Left forelimb (tissue), 1 donor: ENCODE measurements at places on chromosomes 1 and 21.
A peak's percentile ranks its signal among the peaks of the same experiment; 100 is the strongest.

DNA sequence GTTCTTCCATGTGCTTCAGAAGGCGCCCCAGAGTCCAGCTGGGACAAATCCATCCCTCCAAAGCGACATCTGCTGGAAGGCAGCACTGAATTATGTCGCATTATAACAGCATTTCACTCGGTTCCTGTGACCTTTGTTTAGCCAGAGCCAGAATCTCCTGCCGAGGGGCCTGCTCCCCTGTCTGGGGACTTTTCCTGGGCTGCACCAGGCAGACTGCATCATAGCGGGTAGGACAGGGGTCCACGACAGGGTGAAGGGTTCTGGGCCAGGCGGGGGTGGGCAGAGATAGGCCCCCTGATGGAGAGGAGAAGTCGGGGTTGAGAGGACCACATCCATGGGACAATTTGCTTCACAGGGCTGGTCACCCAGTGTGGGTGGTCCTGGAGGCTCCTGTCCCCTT, 276.9 kb downstream of the MATN1 start:
- peak; percentile 22 for DNase-seq

DNA sequence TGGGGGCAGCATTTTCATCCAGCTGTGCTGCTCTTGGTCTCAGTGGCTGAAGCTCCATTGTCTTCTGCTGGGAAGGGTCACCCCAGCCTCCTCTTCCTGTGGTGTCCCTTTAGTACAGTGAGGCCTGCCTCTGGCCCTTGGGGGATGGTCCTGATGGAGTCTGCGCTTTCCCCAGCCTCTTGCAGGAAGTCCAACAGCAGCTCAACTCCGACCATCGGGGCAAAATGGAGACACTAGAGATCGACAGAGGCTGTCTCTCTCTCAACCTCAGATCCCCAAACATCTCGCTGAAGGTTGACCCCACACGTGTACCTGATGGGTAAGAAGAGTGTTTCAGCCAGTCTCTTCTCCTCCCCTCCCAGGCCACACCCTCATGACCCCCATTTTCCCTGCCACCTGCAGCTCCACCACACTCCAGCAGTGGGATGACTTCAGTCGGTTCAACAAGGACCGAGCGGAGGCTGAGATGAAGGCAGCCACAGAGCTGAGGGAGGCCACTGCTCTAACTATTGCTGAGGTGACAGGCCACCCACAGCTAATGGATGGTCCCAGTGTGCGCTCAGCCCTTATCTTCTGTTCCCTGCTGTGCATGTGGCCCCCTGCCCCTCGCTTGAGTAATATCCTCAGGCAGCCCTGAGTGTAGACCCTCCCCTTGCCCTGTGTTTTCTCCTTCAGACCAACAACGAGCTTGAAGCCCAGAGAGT, 2.0 kb upstream of the ADPRS start:
- no peak for DNase-seq

DNA sequence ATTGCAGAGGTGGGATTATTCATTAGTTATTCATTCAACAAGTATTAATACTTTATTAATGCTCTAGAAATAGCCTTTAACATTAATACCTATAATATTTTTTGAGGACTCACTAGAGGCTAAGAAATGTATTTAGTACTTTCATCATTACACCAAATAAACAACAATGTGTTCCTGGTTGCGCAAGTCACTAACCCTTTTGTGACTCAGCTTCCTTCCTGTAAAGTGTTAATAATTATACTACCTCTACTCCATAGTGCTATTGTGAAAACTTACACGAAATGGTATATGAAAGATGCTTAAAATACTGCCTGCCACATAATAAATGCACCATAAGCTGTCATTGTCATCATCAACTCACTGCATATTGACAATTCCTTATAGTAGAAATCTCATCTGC, 431.0 kb downstream of the DPYD start:
- no peak for DNase-seq

DNA sequence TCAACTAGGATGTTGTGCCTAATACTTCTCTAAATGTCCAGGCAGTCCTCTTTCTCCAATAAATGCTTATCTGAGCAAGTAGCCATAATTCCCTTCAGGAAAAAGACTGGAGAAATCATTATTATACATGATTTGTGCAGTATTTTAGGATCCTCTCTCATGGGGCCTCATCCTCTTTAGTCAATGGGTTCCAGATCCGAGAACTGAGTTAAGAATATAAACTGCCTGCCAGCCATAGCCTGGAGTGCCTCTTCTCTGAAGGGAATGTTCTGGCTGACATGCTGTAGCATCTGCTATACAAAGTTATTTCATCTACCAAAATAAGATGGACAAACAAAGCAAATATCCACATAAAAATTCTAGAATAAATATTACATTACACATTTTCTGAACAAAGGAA, 334.0 kb upstream of the PRMT6 start:
- DNase-seq, result no peak

- DNase-seq, result no peak
These were observed 582.0 kb upstream of the TMPRSS15 start for GRCh38 chr21:18985584-18985983.

DNA sequence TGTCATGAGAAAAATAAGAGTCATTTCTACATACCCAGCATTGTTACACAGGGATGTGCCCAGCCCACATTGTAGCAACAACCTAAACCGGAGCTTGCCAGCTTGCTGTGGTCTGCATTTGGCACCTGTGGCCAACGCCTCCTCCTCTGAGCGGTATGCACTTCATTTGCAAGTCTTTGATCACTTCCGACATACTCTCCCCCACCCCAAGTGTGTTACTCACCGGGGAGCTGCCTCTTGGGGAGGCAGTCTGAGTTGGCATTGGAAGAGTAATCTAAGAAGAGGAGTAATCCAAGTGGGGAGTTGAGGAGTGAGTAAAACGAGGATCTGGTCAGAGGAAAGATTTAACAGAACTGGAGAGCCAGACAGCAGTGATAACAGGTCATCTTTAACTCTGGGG, 3.8 kb downstream of the BCL9 start:
- DNase-seq, result no peak

GRCh38 chr1:57725318-57725717, 301.5 kb upstream of the DAB1 start:
- DNase-seq, result no peak

- no peak for DNase-seq
These were observed 7.6 kb downstream of the OR2M7 start for GRCh38 chr1:248316796-248317195.

- DNase-seq, result no peak
These were observed 10.5 kb upstream of the MTARC1 start for GRCh38 chr1:220776254-220776653.

- DNase-seq, result peak; percentile 60
These were observed 8.6 kb downstream of the PODN start for GRCh38 chr1:53070621-53071020.

- DNase-seq, result no peak
These were observed 20.8 kb downstream of the LRRC8B start for GRCh38 chr1:89545264-89546038.

GRCh38 chr1:35947547-35947946, 16.6 kb downstream of the AGO3 start:
- no peak for DNase-seq

DNA sequence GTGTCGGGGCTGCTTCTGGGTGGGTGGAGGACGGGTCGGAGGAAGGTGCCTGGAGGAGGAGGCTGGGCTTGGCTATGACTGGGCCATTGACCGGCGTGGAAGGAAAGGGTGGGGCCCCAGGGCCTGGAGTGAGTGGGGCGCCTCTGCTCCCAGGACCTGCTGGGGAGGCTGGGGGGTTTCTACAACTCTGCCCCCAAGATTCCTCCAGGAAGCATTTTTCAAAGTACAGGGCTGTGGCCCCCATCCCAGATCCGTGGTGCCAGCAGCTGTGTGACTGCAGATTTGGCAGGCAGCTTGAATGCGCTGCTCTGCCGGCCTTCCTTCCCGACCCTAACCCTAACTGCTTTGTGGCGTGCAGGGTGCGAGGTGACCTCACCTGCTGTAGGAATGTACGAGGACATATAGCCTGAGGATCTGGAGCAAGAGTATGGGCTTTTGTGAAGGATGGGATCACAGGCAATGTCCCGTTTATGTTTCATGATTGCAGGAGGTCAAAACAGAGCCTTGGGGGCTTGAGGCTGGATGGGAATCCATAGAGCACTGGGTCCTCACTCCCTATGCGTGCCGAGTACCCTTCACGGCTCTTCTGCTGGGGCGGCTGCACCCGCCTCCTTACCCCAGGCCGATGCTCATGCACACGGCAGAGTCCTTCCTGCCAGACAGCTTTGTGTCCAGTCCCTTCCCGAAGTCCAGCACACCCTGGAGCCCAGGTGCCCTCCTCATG, 24.7 kb downstream of the TRPM2 start:
- peak; percentile 28 for DNase-seq

GRCh38 chr1:77687519-77687906, 5.1 kb upstream of the ZZZ3 start:
- peak; percentile 67 for DNase-seq

DNA sequence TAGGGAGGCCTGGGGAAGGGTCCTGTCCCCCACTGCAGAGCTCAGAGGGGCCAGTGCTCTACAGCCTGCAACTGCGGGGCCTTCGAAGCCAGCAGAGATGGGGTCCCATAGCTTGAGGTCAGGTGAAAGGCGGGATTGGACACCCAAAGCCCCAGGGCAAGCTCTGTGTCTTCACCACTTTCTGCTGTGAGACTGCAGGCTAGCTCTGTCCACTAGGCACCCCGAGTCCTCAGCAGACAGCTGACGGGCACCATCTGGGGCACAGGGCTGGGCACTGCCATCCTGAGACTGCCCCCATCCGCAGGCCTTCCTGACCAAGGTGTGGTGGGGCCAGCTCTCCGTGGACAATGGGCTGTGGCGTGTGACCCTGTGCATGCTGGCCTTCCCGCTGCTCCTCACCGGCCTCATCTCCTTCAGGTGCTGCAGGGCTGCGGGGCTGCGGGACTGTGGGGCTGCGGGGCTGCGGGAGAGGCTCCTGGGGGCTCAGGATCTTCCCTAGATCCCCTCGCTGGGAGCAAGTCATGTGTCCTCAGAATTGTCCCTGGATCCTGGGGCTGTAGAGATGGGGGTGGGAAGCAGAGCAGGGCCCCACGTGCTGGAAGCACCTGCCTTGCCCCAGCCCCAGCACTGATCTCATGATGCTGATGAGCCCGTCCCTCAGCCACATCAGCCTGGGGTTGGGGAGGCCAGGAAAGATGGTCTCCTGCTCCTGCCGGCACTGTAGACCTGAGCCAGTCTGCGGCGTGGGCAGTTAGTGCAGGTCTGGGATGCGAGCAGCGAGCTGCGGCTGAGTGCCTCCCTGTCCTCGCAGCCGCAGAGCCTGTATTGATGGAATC, 46.8 kb downstream of the TRPM2 start:
- no peak for DNase-seq

DNA sequence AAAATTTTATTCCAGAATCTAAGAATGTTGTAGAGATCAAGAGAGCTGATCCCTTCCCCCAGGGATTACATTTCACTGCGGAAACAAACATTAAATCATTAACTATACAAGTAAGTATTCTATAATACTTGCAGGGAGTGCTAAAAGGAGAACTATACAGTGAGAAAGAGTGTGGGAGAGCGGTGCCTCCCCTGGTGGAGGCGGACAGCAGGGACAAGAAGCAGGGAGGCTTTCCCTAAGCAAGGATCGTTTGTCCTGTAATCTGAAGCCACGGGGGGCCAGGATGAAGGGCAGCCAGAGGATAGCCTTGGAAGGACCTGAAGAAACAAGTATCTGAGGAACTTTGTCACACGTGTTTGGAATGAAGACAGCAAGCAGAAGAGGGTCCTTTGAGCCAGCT, 40.1 kb downstream of the SLC9C2 start:
- DNase-seq, result no peak

GRCh38 chr1:38526046-38526445, 333.5 kb downstream of the RRAGC start:
- no peak for DNase-seq

- DNase-seq, result no peak
These were observed 453 bp downstream of the DRAM2 start for GRCh38 chr1:111139324-111139955.

- peak; percentile 74 for DNase-seq
These were observed 997 bp downstream of the IFNAR2 start for GRCh38 chr21:33230545-33231324.

DNA sequence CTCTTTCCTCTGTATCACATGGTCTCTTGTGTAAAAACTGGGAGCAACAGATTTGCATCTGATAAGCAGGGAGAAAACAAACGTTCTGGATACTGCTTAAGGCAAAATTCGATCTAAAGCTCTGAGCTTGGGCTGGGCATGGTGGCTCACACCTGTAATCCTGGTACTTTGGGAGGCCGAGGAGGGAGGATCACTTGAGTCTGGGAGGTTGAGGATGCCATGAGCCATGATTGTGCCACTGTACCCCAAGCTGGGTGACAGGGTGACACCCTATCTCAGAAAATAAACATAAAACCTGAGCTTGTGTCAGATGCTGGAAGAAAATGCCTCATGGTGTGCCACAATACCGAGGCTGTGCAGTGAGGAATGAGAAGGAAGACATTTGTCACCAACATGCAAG, 73.9 kb downstream of the SCCPDH start:
- DNase-seq, result no peak

DNA sequence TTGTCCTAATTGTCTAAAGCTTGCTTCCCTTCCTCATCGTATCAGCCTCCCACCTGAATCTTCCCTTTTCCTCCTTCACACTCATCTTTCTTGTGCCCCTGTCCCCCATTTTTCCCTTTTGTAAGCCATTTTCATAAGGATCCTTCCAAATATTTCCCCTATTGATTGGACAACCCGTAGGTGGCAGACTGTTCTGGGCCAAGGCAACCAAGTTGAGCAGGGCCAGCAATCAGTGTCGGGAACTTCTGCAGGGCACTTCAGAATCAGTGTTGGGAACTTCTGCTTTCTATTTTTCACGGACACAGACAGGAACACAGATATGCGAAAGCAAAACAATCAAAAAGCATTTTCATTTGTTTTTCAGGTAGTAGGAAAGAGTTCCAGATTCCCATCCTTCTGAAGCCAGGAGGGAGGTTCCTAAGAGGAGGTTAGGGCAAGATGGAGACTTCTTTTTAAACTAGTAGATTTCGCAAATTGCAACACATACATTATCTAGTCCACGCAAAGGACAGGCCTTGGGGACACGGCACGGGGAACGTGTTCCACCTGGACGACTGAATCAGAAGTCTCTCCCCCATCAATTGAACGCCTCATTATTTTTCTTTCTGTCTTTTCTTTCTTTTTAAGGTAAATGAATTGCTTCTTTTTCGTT, 691 bp upstream of the MPZL1 start:
- DNase-seq, result no peak

DNA sequence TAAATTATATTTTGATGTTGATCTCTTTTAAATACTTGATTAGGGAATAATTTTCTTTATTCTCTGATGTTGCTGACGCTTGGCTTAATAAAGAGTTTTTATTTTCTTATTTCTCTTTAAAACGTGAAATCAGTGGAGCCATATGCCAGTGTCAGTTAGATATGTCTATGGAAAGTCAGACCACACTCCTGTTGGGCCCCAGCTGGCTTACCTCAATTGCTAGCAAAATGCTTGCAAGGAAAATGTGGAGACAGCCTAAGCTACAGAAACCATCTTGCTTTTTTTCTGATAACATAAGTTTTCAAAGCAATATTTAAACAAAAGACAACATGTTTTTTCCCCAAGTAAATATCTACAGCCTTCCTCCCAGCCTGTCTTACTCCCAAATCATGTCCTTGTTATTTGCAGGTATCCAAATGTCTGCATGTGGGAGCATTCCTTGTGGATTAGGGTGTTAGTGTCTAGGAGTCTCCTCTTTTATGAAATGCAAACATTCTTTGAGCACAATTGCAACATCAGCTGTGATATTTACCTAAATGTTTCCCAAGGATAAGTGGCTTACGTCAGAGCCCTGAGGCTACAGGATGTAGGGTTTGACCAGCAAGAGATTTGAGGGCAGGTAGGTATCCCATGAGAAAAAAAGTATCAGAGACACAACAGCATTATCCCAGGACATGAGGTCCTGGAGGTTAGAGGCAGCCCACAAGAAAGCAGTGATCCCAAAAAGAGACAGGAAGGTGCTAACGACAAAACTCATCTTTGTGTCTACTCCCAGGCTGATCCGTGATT, 117.2 kb upstream of the KCNJ15 start:
- DNase-seq, result no peak

- no peak for DNase-seq
These were observed 73.2 kb upstream of the DNAJC6 start for GRCh38 chr1:65235867-65236805.
